Stimulated activated CD8-positive, alpha-beta memory T cell treated with anti-CD3 and anti-CD28 coated beads, Interleukin-2, amount 100 ng/mL, for 1 hour (primary cell): ENCODE measurements at places on chromosomes 3 and 15.

DNA sequence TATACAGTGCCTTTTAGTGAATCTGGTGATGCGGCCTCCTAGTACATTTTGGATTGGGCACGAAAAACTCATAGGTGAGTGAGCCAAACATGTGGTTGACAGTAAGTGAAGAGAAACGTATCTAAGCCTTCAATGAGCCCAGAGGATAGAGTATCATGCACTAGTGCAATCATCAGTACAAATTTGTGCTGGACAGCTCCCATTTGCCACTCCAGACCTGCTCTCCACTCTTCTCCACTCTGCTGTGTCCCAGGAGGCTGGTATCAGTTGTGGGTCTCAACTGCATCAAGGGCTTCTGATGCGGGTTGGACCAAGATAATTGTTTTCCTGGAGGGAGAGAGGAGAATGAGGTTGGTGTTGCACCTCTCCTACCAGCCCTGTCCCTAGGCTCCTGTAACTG, 9.1 kb upstream of the RASGRF1 start:
- no peak for DNase-seq

GRCh38 chr3:112672716-112673541, 32.0 kb upstream of the CCDC80 start:
- no peak for DNase-seq

DNA sequence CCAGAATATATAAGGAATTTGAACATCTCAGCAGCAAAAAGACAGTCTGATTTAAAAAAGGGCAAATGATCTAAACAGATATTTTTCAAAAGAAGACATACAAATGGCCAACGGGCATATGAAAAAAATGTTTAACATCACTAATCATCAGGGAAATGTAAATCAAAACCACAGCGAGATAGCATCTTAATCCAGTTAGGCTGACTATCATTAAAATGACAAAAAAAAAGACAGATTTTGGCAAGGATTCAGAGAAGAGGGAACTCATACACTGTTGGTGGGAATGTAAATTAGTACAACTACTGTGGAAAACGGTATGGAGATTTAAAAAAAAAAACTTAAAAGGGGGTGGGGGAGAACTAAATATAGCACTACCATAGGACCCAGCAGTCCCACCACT, 47.9 kb downstream of the RNF13 start:
- no peak for DNase-seq

- no peak for DNase-seq
These were observed 137.7 kb downstream of the RAB11A start for GRCh38 chr15:66006986-66007385.

DNA sequence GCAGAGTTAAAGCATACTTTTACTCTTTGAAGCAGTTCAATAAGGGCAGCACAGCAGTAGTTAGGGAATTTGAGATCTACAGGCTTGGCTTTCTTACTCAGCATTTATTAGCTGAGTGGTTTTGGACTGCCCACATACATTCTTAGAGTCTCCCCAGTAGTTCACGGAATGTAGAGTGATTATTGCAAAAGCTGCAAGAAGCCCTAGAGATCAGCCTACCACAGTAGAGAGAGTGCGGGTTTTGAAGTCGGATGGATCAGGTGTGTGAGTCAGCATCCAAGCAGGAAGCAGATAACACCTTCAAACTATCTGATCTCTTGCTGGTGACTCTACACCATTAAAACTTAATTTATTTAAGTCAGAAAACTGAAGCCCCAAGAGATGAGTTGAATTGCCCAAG, 171.9 kb downstream of the SYNPR start:
- no peak for DNase-seq

GRCh38 chr15:45588219-45588875, 1.2 kb downstream of the BLOC1S6 start:
- DNase-seq, result no peak

DNA sequence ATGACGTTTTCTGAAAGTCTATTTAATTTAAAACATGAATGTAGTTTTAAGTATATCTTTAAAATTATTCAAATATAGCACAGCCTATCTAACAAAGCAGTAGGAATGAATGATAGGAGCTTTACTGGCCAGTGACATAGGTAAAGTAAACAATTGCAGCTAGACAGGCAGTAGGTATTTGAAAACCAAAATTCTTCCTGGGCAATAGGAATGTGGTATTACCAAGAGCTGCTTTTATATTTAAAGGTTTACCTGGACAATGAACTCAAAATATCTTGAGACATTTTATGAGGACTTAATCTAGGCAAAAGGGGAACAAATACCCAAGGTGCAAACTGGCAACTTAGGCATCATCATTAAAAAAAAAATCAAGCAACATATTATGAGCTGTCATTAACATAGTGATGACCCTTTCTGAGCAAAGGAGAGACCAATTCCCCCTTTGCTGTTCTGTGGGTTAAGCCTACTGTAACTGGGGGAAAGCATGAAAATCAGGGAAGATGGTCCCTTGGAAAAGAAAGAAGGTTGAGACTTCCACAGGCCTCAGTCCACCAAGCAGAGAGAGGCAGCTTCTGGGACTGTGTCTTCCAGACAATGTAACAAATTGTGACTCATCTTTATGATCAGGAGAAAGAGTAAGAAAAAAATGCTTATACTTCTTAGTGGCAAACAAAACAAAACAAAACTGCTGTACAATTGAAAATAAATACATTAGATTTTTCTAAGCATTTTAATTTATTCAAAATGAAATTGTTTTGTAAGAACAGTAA, 12.9 kb downstream of the ISL2 start:
- no peak for DNase-seq

DNA sequence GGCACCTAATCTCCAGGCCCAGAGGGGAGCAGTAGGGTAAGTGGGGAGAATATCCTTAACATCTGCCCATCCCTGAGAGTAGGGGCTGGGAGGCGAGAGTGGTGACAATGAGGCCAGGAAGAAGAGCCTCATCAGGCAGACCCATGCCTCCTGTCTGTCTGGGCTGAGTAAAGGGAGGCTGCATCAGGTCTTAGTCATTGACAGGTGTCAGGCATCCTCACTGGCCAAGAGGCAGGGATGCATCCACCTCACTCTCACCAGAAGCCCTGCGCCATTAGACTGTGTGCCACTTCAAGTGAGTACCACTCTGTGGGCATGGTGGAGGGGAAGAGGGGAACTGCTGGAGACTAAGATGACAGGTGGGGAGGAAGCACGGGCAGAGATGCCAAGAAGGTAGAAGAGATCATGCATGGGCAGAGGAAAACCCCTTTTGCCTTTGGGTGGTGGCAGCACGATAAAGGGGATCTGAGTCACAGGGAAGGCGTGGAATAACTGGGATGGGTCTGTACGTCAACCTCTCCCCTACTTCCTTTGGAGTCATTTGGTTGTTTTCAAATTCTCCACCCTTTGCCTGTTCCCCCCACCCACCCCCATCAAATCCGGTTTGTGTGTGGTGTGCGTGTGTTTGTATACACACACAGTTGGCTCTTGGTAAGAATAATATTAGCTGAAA, 14.1 kb downstream of the ANAPC13 start:
- DNase-seq, result no peak

GRCh38 chr15:76418352-76419140, 82.0 kb downstream of the ISL2 start:
- no peak for DNase-seq

DNA sequence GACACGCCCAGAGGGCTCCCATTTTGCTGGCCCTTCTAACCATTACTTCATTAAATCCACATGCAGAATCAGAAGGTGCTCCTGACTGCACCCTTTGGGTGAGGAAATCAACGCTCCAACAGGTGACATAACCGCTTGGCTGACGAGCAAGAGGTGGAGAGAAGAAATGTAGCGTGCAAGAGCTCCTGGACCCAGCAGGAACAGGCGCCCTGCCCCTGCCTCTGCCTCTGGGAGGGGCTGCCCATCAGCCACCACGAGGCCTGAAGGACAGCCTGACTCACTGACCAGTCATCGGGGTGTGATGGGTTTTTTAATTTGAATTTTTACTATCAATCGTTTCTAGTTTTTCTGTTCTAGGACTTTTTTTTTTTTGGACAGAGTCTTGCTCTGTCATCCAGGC, 218.2 kb downstream of the ADAMTS17 start:
- DNase-seq, result no peak

- no peak for DNase-seq
These were observed at the start of gene LRRC31 for GRCh38 chr3:169869484-169870220. TSS of gene LRRC31 (minus strand) at chr3:169869935. CDS start at chr3:169869807, 128 bp downstream.

DNA sequence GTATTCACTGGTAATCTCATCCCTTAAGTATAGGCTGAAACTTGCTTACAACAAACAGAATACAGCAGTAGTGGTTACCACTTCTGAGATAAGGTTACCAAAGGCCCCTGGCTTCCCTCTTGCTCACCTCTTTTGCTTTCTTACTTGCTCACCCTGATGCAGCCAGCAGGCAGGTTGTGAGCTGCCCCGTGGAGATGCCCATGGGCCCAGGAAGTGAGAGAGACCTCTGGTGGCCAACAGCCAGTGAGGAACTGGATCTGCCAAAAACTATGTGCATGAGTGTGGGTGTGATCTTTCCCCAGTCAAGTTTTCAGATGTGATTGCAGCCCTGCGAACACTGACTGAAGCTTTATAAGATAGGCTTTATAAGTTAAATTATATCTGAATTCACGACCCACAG, 48.7 kb downstream of the NMNAT3 start:
- DNase-seq, result no peak

- no peak for DNase-seq
These were observed 78.1 kb upstream of the P2RY1 start for GRCh38 chr3:152756807-152757206.

- no peak for DNase-seq
These were observed 51.0 kb upstream of the USP3 start for GRCh38 chr15:63453186-63453905.

GRCh38 chr3:18527691-18528090, 102.6 kb upstream of the SATB1 start:
- no peak for DNase-seq

DNA sequence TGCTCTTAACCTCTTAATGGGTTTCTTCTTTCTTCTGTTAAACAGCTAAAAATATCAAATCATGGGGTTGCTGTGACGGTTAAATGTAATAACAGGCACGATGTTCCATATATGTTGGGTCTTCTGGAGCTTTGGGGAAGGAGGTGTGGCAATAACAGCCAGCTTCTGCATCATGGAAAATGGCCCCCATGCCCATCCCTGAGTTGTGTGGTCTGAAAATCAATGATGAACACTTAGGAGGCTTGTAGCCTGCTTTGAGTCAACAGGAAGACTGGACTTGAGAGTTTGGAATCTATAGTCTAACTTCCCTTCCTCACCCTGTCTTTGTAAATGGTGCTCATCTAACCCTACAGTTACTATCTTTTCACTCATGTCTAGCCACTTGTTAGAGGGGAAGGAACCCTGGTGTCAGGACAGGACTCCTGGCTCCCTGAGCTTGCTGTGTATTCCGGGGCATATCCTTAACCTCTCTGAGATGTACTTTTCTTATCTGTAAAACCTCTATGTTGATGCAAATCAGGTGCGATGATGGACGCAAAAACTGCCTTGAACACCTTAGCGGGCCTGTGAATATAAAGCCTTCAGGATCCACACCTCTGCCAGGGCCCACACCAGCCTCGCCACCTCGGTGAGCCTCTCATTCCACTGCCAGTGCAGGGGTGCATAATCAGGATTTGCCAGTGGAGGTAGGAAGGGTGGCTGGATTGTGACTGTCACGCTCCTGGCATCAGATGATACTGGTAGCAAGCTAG, 27.5 kb downstream of the SMAD3 start:
- no peak for DNase-seq

- DNase-seq, result no peak
These were observed 486.1 kb downstream of the DIPK2A start for GRCh38 chr3:144457758-144458157.

DNA sequence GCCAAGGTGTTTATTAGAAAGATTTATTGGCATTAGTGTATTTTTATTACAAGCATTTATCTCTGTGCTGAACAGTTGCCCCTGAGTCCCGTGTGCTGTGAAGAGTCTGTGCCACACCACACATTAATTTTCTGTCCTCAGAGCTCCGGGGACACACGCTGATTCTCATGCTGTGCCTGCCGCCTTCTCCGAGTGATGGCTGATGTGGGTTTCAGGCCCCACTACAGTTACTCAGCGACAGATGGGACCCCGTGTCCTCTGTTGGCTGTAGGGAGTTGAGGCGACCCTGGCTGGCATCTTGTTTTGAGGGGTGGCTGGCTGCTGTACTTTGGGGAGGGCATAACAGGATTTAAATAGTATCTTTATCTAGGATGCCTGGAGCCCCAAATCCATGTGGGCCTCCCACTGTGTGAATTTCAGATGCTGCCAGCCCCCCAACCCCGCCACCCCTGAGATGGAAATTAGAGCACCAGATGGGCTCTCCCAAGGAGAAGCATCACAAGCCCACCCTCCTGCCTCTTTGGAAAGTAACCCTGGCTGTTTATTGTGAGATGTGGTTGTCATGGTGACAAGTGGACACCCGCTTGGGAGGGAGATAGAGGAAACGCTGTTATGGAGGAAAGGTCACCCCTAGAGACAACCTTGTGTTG, 185.6 kb downstream of the APBA2 start:
- DNase-seq, result no peak

- no peak for DNase-seq
These were observed 240.6 kb upstream of the GOLIM4 start for GRCh38 chr3:168336276-168336675.

DNA sequence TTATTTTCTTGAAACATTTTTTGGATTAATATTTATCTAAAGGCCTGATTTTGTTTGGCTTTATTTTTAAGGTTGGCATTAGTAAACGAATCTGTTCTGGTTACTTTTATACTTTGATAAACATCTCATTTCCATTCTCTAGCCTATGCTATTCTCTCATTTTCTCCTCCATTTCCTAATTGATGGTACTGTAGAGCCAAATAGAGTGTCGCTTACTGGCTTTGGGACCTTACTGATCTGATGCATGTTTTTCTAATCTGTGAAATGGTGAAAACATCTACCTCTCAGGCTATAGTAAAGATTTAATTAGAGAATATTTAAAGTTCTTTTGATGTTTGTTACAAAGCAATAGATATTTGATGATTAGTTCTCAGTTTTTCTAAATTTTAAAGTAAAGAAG, 1.6 kb downstream of the LNP1 start:
- DNase-seq, result no peak

- no peak for DNase-seq
These were observed 17.4 kb upstream of the VGLL4 start for GRCh38 chr3:11661052-11661656.

DNA sequence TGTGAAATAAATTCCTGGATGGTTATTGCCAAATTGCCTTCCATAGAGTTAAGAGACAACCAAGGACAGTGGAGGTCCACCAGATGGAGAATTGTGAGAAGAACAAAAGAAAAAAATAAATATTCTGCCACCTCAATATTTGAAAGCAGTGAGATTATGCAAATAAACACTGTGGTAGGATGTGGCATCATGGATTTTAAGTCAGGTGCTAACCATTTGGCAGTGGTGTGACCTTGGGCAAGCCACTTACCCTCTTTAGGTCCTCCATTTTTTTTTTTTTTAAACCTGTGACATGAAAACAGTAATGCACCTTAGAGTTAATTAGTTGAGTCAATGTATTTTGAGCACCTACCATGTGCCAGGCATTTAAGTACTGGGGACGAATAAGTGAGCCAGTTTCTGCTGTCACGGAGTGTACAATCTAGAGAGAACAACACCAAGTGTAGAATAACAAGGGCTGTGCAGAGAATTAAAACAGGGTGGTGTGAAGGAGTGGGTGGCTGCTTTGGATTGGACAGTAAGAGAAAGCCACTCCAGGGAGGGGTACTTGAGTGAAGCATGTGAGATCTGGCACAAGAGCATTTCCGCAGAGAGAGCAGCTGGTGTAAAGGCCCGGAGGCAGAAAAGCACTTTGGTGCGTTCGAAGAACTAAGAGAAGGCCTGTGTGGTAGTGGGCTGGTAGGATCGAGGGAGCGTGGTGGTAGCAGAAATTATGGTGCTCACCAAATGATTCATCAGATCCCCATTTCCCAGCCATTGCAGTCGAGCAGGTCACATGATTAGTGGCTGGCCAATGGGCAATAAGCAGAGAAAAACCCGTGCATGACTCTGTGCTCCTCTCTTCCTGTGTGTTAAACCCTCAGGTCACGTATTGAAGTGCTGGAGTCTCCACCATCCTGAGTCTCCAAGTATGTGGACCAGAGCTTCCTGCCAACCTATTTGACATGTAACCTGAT, 39.2 kb downstream of the CCK start:
- no peak for DNase-seq
